ENCODE measurements at places on chromosomes 2 and 18. TPM values are rescaled to one million over a fixed set of nuclear protein-coding genes. Genes with fewer than 3 reads are reported as not detected.

- no peaks in the 10 kb centered on the region for H3K36me3 ChIP-seq
- no peaks in the 10 kb centered on the region for H3K27me3 ChIP-seq
- DNase-seq, result peak; percentile 40
- peak overlapping the region; percentile 60 for H3K27ac ChIP-seq
- no peak overlapping the region for H3K4me3 ChIP-seq
Observed at GRCh38 chr18:13070460-13070859, 79.3 kb downstream of the CEP192 start.

- no peak overlapping the region for H3K27ac ChIP-seq
- no peak for DNase-seq
- no peaks in the 10 kb centered on the region for H3K4me1 ChIP-seq
- no peak overlapping the region for H3K4me3 ChIP-seq
- H3K36me3 ChIP-seq, result no peaks in the 10 kb centered on the region
Observed at GRCh38 chr2:74036450-74037195, 51.9 kb downstream of the TET3 start.

- no peak overlapping the region for H3K4me3 ChIP-seq
- no peaks in the 10 kb centered on the region for H3K36me3 ChIP-seq
- H3K27ac ChIP-seq, result no peak overlapping the region
- peaks cover 27% of the 10 kb centered on the region for H3K4me1 ChIP-seq
- DNase-seq, result no peak
Observed at GRCh38 chr2:226656367-226656766, 143.3 kb downstream of the IRS1 start.

DNA sequence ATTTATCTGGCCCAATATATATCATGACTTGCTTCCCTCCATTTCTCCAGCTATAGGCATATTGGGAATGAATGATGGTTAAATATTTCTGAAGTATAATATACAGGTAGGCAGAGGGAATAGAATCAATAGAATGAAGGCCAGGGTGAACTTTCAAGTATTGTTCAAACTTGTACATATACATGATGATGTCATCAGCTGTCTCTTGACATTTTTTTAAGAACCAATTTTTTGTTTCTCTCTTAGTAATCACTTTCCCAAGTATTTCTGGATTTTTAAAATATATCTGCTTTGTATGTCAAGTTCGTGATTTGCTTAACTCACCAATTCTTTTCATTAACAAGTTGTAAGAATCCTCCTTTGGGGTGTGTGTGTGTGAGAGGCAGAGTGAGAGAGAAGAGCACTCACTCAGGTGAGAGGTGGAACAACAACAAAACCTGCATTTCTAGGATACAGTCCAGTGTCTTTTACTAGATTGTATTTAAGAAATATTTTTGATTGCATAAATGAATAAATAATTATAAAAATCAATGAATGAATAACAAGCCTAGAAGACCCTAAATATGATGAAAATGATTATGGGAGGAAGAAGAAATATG is 1239.1 kb downstream of the LRP1B start:
- no peaks in the 10 kb centered on the region for H3K27me3 ChIP-seq
- no peak overlapping the region for H3K4me3 ChIP-seq
- H3K27ac ChIP-seq, result no peak overlapping the region
- H3K4me1 ChIP-seq, result no peaks in the 10 kb centered on the region
- no peak for DNase-seq
- no peaks in the 10 kb centered on the region for H3K36me3 ChIP-seq

- H3K4me1 ChIP-seq, result peaks cover 4% of the 10 kb centered on the region
- peak overlapping the region; percentile 70 for H3K27ac ChIP-seq
- no peak overlapping the region for H3K4me3 ChIP-seq
- no peaks in the 10 kb centered on the region for H3K27me3 ChIP-seq
Observed at GRCh38 chr2:144995482-144995881, 475.6 kb upstream of the ZEB2 start.

DNA sequence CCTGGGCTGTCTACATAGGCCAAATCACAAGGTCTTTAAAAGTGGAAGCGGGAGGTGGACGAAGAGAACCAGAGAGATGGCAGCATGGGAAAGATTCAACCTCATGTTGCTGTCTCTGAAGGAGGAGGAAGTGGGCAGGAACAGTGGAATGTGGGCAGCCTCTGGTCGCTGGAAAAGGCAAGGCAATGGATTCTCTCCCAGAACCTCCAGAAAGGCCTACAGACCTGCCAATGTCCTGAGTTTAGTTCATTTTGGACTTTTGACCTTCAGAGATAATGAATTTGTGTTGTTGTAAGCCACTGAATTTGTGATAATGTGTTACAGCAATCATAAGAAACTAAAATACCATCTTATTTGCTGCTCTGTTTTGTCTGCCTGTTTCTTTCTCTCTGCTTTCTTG is 122.5 kb downstream of the RNF152 start:
- H3K4me3 ChIP-seq, result no peak overlapping the region
- H3K27ac ChIP-seq, result no peak overlapping the region
- H3K4me1 ChIP-seq, result peaks cover 3% of the 10 kb centered on the region

DNA sequence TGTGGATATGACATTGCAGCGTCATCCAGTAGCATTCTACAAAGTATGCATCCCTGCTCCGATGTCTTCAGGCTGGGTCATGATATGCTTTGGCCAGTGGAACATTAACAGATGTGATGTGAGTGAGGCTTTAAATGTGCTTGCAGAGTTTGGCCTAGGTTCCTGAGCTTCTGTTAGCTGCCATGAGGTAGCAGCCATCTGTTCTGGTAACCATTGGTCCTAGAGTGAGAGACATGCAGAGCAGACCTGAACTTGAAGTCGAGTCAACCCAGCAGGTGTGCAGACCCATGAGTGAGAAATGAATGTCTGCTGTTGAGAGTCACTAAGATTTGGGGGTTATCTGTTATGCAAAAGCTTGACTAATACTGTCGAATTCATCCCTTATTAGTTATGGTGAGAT is 73.8 kb upstream of the NABP1 start:
- H3K36me3 ChIP-seq, result no peaks in the 10 kb centered on the region
- H3K27me3 ChIP-seq, result no peaks in the 10 kb centered on the region
- no peak overlapping the region for H3K27ac ChIP-seq
- no peaks in the 10 kb centered on the region for H3K4me1 ChIP-seq

DNA sequence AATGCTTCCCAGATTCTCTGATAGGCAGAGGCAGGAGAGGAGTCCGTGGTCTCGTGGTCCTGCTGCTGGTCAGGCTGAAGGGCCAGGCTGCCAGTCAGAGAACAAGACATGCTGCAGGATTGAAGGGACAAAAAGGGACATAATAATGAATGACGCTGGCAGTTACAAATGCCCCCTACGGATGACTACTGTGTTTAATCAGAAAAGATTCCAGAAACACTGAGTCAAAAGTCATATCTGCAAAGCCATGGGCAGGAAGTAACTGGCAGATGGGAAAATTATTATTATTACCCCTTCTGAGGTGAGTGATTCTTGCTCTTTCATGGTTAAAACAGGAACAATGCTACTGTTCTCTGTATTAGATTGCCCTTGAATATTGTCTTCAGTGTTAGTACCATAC is 19.0 kb downstream of the LCT start:
- H3K27ac ChIP-seq, result no peak overlapping the region
- no peaks in the 10 kb centered on the region for H3K4me1 ChIP-seq
- no peaks in the 10 kb centered on the region for H3K36me3 ChIP-seq
- H3K27me3 ChIP-seq, result no peaks in the 10 kb centered on the region

GRCh38 chr18:48739266-48740067 is 200.6 kb downstream of the CTIF start:
- H3K4me1 ChIP-seq, result peaks cover 7% of the 10 kb centered on the region
- no peaks in the 10 kb centered on the region for H3K36me3 ChIP-seq
- DNase-seq, result no peak
- H3K27ac ChIP-seq, result no peak overlapping the region

GRCh38 chr2:138476186-138476585 is 25.4 kb upstream of the SPOPL start:
- H3K4me3 ChIP-seq, result no peak overlapping the region
- H3K4me1 ChIP-seq, result no peaks in the 10 kb centered on the region
- H3K27me3 ChIP-seq, result no peaks in the 10 kb centered on the region
- no peak for DNase-seq
- no peaks in the 10 kb centered on the region for H3K36me3 ChIP-seq

Gene ABCG5
- total RNA-seq, result not detected

Gene MAB21L4
- not detected for total RNA-seq

Gene PLEK
- total RNA-seq, result 4.0 TPM

Gene WDR35
- total RNA-seq, result 5.0 TPM

Gene REG1B
- total RNA-seq, result not detected

Gene ALPP
- total RNA-seq, result not detected

Gene C2orf15
- not detected for total RNA-seq

Gene KCNE4
- 0.69 TPM for total RNA-seq

Gene LBX2
- not detected for total RNA-seq

Gene CFAP221
- total RNA-seq, result not detected

Gene POU3F3
- total RNA-seq, result not detected

Gene SERPINB8
- total RNA-seq, result 10.3 TPM

Gene TMEM169
- 0.17 TPM for total RNA-seq

Gene RBM44
- 0.50 TPM for total RNA-seq

Gene ANKRD53
- total RNA-seq, result 0.28 TPM

Gene PLEKHH2
- total RNA-seq, result 0.83 TPM
